Ovary (tissue), 10 donors: ENCODE measurements at places on chromosomes 12 and 14.

GRCh38 chr14:59463787-59464485, 1.2 kb downstream of the GPR135 start:
- peak overlapping the region; percentile 84 for H3K27ac ChIP-seq
- peak overlapping the region; percentile 61 for H3K4me3 ChIP-seq
- H3K4me1 ChIP-seq = peaks cover 8% of the 10 kb centered on the region
- H3K27me3 ChIP-seq = no peaks in the 10 kb centered on the region
- peak; percentile 43 for DNase-seq

DNA sequence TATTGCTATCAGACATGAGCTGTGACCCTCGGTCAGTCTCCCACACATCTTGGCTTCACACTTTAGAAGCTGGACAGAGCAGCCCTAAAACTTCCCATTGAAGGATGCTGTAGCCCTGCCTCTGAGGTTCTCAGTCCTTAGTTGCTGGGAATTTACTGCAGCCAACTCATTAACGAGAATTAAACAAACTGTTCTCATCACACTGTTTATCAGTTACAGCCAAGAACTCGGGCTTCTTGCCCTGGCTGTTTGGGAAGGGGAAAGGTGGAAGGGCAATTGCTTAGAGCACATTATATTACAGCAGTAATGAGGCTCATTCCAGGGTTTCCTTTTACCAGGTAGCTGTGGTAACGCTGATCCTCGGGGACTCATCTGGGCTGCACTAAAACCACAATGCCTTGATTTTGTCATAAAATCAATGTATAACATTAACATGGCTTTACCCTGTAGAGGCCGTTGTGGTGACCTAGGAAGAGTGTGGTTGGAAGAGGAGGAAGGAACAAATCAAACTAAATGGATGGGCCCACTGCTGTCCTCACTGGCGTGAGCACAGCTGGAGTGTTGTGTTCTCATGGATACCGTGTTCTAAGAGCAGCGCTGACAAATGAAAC, 87.1 kb downstream of the GPR135 start:
- DNase-seq = peak; percentile 44
- no peak overlapping the region for H3K4me3 ChIP-seq
- no peaks in the 10 kb centered on the region for H3K36me3 ChIP-seq
- peak overlapping the region; percentile 44 for H3K27ac ChIP-seq

DNA sequence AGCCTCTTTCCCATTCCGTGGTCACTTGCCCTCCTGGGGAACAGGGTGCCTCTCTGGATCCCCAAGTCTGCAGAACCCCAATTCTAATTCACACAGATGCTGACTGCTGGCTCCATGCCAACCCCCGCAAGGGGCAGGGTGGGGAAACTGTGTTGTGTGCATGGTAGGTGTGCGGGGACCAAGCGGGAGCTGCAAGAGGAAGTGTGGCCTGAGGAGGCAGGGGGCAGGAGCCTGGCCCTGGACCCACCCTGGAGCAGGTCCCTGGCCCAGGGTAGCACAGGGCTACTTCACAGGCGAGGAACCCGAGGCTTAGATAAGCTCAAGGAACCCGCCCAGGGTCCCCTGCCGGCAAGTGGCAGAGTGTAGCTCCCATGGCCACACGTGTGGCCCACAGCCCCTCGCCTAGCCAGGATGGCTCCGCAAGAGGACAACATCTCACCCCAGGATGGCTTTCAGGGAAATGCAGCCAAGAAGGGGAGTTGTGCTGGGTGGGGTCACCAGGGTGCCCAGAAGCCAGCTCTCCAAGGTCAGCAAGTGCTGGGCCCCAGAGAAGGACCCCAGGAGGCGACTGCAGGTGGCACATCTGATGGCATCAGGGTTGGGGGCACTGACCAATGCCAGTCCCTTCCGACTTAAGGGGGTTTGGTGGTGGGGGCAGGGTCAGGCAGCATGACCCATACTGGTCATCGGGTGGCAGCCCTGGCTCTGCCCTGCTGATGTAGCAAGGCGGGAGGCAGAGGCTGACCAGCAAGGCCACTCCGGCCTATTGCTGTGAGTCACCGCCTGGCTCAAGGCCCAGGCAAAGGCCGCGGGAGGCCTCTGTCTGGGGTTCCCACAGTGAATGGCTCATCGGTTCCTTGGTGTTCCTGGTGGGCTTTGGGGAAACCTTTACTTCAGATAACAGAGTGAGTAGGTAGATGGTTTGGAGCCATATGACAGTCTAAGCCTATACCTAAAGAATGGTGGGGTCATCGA, 37.3 kb upstream of the EML1 start:
- no peaks in the 10 kb centered on the region for H3K36me3 ChIP-seq
- H3K4me1 ChIP-seq = peaks cover 14% of the 10 kb centered on the region
- H3K27ac ChIP-seq = no peak overlapping the region
- H3K4me3 ChIP-seq = no peak overlapping the region
- H3K27me3 ChIP-seq = no peaks in the 10 kb centered on the region

DNA sequence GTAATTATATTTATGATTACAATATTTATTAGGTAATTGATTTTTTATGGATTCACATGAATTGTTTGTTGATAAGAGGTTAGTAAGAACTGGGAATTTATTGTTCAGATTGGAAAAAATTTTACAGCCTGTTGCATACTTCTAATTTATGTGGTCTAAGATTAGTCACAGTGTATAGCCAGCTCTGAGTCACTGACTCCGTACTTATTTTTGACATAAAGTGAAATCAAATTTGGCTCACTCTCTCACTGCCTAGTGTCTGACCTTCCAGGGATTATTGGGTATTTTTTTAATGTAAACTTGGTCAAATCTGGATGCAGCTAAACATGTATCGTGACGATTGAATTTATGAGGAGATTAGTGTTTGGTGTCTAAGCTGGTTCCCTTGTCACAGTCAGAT, 109.3 kb downstream of the PTPRQ start:
- no peaks in the 10 kb centered on the region for H3K36me3 ChIP-seq
- DNase-seq = no peak
- H3K27ac ChIP-seq = no peak overlapping the region
- no peaks in the 10 kb centered on the region for H3K27me3 ChIP-seq

DNA sequence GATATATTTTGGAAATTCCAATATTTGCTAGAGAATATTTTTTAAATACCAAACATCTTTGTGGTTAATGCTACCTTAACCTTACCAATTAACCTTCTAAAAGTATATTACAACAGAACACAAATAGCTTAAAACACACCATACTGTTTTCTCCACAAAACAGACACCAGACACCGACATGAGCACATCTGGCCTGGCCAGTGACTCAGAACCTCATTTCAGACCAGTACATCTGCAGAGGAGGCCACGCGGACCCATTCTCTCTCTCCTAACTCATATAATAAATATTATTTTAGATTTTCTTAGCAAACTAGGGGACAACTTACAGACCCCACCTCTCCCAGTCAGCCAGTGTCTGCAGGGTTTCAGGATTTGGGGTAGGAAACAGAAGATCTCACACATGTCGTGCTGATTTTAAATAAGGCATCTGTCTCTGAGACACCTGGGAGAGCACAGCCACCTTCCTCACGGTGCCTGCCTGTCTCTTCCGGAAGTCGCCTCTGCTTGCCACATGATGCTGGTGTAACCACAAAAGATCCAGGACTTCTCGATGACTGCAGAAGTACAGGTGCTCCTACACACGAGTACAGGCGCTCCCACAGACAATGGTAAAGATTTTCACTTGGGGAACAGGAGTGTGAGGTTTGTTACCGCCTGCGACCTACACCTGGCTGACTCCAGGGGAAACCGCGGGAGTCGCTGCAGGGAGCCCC, 9.7 kb upstream of the ANKLE2 start:
- H3K27me3 ChIP-seq = no peaks in the 10 kb centered on the region
- no peak for DNase-seq
- H3K4me3 ChIP-seq = no peak overlapping the region

DNA sequence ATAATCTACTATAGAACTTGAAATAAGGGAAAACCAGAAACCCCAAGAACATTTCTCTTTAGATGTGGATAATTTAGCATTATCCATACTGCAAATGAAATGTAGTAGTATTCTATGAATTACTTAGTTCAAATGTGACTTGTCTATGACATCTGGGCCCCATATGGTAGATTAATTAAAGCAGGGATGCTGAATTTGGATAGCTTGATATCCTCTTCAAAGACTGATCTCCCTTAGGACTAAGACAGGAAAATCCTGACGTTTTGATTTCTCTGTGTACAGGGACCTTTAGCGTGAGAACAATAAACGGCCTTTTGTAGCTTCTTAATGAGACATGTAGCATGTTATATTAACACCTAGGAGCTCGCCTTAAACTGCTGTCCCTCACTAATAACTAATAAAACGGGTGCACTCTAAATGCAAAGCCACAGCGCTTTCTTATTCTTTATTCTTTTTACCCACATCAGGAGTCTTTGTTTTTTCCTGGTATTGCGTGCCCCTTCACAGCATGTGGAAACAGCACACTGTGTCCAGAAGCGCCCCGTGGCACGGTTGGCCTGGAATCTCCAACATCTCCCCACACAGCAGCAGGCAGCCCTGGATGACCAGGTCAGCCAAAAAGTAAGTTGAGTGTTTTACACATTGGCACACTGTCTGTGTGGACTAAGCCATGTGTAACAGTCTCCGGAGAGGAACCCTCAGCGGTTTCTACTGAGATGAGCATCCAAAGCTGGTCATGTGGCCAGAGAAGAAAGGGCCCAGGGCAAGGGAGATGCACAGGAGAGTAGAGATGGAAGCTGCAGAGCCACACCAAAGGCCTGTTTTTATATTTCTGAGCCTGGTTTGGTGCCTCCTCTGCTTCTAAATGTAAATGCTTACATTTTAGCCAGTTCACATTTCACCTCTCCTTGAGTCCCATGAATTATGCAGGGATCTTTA, 93.1 kb downstream of the SRGAP1 start:
- no peaks in the 10 kb centered on the region for H3K36me3 ChIP-seq
- peaks cover 5% of the 10 kb centered on the region for H3K4me1 ChIP-seq
- H3K4me3 ChIP-seq = no peak overlapping the region
- no peak overlapping the region for H3K27ac ChIP-seq
- no peaks in the 10 kb centered on the region for H3K27me3 ChIP-seq

GRCh38 chr12:16325426-16325825, 22.0 kb upstream of the MGST1 start:
- H3K4me1 ChIP-seq = no peaks in the 10 kb centered on the region
- DNase-seq = no peak
- no peaks in the 10 kb centered on the region for H3K36me3 ChIP-seq
- H3K27ac ChIP-seq = no peak overlapping the region
- no peaks in the 10 kb centered on the region for H3K27me3 ChIP-seq

DNA sequence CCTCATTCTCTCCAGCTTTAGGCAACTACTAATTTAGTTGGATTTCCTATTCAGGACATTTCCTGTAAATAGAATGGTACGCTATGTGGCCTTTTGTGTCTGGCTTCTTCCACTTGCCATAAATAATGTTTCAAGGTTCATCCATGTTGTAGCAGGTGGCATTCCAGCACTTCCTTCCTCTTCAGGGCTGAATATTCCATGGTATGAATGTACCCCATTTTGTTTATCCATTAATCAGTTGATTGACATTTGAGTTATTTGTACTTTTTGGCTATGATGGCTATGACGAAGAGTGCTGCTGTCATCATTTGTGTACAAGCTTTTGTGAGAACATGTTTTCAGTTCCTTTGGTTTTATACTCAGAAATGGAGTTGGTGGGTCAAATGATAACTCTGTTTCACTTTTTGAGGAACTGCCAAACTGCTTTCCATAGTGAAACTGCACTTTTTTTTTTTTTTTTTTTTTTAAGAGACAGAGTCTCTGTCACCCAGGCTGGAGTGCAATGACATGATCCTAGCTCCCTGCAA, 6.5 kb upstream of the CDK2AP1 start:
- H3K4me1 ChIP-seq = no peaks in the 10 kb centered on the region
- no peak overlapping the region for H3K4me3 ChIP-seq
- no peak for DNase-seq
- no peaks in the 10 kb centered on the region for H3K27me3 ChIP-seq
- no peaks in the 10 kb centered on the region for H3K36me3 ChIP-seq

DNA sequence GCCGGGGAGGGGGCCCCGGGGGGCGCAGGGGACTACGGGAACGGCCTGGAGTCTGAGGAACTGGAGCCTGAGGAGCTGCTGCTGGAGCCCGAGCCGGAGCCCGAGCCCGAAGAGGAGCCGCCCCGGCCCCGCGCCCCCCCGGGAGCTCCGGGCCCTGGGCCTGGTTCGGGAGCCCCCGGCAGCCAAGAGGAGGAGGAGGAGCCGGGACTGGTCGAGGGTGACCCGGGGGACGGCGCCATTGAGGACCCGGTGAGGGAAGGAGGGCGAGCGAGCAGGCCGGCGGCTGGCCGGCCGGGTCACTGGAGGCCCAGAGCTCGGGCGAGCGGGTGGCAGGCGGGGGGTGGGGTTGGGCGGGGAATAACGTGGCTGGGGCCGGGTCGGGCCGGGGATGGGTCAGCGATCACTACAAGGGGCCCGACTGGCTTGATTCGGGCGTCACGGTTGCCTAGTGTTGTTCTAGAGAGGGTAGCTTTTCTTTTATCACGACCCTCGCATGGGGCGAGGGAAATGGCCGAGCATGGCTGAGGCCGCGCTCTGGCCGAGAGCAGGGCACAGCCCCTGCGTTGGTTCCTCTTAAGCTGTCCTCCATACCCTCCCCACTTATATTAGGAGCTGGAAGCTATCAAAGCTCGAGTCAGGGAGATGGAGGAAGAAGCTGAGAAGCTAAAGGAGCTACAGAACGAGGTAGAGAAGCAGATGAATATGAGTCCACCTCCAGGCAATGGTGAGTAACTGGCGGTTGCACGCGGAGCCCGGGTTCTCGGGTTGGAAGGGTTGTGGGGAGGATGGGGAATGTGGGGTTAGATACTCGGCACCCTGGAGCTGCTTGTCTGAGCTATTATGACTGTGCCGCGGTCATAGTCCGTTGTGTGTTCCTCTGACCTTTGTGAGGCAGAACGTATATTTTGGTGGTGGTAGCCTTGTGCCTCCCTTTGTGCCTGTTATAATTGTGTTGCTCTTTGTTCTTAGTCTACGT, 603 bp downstream of the PABPN1 start:
- H3K4me1 ChIP-seq = peaks cover 10% of the 10 kb centered on the region
- H3K27me3 ChIP-seq = no peaks in the 10 kb centered on the region
- DNase-seq = no peak
- H3K4me3 ChIP-seq = peak overlapping the region; percentile 81
- H3K36me3 ChIP-seq = no peaks in the 10 kb centered on the region
- peak overlapping the region; percentile 76 for H3K27ac ChIP-seq

- H3K27me3 ChIP-seq = no peaks in the 10 kb centered on the region
- no peak overlapping the region for H3K27ac ChIP-seq
- no peaks in the 10 kb centered on the region for H3K36me3 ChIP-seq
- H3K4me1 ChIP-seq = no peaks in the 10 kb centered on the region
Observed at GRCh38 chr12:20950248-20950647, 139.7 kb downstream of the SLCO1B3 start.

- no peaks in the 10 kb centered on the region for H3K4me1 ChIP-seq
- no peaks in the 10 kb centered on the region for H3K27me3 ChIP-seq
- no peak overlapping the region for H3K27ac ChIP-seq
- DNase-seq = no peak
- H3K4me3 ChIP-seq = no peak overlapping the region
Observed at GRCh38 chr14:79197516-79197915, 1013.8 kb downstream of the DIO2 start.

GRCh38 chr14:61332658-61333029, 11.3 kb downstream of the PRKCH start:
- no peaks in the 10 kb centered on the region for H3K36me3 ChIP-seq
- H3K27ac ChIP-seq = no peak overlapping the region
- no peak for DNase-seq
- H3K4me1 ChIP-seq = no peaks in the 10 kb centered on the region
- no peak overlapping the region for H3K4me3 ChIP-seq

- H3K27ac ChIP-seq = no peak overlapping the region
- no peaks in the 10 kb centered on the region for H3K27me3 ChIP-seq
- no peaks in the 10 kb centered on the region for H3K36me3 ChIP-seq
- no peaks in the 10 kb centered on the region for H3K4me1 ChIP-seq
Observed at GRCh38 chr12:129877411-129877810, 26.4 kb downstream of the TMEM132D start.
